ENCODE measurements at places on chromosomes 16 and 17. TPM values are rescaled to one million over a fixed set of nuclear protein-coding genes. Genes with fewer than 3 reads are reported as not detected.

The PPP1R1B gene
- 0.16 TPM for total RNA-seq

The BAIAP3 gene
- total RNA-seq, result 0.95 TPM

The KRT33A gene
- total RNA-seq, result not detected

The KCNH6 gene
- total RNA-seq, result not detected

The DRC3 gene
- 2.0 TPM for total RNA-seq

The FSCN2 gene
- total RNA-seq, result 1.6 TPM

The ARHGAP27 gene
- 11.3 TPM for total RNA-seq

The SLC13A5 gene
- 0.17 TPM for total RNA-seq

The ADCY7 gene
- total RNA-seq, result 14.1 TPM

The TBC1D3I gene
- 0.21 TPM for total RNA-seq

The TMEM114 gene
- total RNA-seq, result not detected
